GM18507 (cell line): ENCODE measurements at places on chromosomes 5 and 9.

DNA sequence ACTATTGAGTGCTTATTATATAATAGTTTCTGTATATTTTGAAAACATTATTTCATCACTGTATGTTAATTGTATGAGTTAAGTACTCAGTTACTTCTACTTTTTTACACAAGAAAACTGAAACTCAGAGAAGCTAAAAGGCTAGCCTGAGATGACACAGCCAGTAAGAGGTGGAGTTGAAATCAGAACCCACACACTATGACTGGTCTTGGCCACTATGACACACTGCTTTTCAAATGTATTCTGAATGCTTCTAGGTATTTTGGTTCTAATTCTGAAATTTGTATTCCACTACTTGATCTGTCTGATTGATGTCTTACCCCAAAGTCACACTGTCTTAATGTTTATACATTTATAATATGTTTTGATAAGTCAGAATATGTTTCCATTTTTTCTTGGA lies 181.8 kb downstream of the ZDHHC21 start:
- no peak for DNase-seq

DNA sequence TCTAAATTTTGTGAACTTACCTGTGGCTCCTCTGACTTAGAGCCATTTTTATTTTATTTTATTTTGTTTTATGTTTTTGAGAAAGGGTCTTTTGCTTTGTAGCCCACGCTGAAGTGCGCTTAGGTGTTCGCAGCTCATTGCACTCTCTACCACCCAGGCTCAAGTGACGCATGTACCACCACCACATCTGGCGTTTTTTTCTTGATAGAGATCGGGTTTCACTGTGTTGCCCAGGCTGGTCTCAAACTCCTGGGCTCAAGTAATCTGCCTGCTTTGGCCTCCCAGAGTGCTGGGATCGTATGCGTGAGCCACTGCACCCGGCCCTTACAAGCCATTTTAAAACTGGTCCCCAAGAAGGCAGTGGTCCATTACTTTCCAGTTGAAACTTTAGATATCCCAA lies 18.5 kb downstream of the MATR3 start:
- no peak for DNase-seq

GRCh38 chr5:122967625-122968024 lies 68.9 kb downstream of the PPIC start:
- DNase-seq: peak; percentile 17

DNA sequence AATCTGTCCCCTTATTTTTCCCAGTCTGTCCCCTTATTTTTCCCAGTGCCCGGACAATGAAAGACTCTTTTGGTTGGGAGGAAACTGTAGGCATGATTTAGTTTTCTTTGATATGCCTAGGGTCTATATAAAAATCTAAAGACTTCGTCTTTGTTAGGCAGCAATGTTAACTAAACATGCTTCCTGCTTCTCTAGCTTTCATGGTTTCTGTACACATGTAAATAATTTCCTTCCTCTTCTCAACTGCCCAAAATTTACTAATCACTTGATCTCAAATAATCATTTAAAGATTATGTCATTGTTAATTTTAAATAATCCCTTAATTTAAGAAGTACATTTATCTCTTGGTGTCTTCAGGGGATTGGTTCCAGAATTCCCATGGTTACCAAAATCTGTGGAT lies 47.8 kb upstream of the RAPGEF6 start:
- DNase-seq: no peak

DNA sequence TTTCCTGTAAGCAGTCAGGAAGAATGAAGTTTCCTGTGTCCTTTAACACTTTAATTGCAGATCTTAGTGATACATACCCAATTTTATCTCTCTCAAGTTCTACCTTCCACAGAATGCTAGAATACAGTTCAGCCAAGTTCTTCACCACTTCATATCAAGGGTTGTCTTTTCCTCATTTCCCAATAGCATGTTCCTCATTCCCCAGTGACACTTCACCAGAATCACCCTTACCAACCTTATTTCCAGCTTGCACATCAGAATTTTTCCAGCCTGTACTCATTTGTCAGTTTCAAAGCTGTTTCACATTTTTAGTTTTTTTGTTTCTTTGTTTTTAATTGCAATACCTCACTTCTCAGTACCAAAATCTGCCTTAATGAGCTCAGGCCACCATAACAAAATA lies 126.1 kb downstream of the ESM1 start:
- DNase-seq: no peak

GRCh38 chr5:9781890-9782289 lies 151.7 kb upstream of the TAS2R1 start:
- no peak for DNase-seq

- DNase-seq: no peak
These were observed 161.6 kb upstream of the FBXL17 start for GRCh38 chr5:108543486-108543885.

DNA sequence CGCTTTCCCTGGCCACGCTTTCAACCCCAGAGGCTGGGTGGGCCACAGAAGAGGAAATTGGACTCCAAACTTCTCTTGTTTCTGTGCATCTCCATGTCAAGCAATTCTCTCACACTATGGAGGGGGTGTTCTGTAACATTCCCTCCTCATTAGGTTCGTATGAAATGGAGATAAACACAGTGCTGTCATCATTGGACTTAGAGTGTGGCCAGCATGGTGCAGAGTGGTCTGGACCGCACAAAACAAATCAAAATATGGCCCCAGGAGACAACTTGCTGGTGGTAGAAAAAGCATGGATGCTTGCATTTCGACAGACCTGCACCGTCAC lies 655.2 kb downstream of the BNC2 start:
- DNase-seq: no peak

DNA sequence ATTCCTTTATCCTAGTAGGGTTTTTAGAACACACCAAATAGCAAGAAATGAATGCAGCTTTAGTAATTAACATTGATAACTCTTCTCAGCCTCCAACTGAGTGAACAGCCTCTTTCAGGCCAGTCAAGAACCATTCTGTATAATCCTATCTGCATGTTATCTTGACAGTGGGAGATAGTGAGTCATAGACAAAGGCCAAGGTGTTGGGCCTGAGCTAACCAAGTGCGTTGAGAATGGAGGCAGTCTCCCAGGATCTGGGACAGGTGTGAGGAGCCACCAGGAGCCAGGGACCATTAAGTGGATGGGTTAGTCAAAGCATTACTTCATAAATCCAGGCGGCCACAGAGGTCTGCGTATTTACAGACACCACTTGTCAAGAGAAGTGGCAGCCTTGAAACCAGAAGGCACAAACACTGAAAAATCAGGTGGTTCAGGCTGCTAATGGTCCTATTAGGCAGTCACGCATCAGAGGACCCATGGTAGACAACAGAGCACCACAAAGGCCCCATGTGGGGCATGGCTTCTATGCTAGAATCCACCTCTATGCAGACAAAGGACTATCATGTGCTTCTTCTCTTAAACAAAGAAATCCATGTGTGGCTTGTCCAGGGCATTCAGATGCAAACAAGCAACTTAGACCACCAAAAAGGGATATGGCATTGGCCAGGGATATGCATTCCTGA lies 409.7 kb upstream of the PIK3R1 start:
- no peak for DNase-seq

DNA sequence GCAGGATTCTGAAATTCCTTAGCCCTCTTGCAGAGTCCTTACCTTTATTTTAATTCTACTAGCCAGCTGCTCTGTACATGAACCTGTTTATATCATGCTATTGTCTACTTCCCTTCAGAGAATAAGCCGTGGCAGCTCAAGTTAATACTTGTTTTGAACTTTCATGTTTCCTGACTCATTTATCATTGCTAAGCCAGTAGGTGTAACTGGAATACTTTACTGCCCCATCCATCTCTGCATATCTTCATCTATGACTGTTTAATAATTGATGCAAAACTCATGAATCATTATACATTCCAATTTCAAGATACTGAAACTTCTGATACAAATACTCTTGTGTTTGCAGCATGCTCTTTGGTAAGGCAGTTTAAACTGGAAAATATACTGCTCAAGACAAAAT lies 174.7 kb downstream of the PPP2R2B start:
- DNase-seq: no peak

GRCh38 chr5:142828797-142829535 lies 58.8 kb downstream of the ARHGAP26 start:
- no peak for DNase-seq

DNA sequence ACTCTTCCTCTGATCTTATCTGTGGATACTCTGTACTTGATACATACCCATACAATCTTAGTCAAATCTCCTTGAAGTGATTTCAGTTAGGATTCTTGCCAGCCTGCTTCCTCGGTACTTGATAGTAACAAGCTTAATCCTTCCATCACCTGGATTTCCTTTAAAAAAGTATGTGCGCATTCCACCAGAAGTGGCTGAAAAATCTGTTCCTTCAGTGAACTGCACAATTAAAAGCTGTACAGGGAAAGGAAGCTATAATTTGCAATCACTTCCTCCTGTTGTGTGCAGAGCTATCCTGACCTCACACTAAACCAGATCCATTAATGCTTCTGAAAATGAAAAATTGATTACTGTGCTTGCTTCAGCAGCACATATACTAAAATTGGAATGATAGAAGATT lies 47.3 kb downstream of the PWWP2A start:
- DNase-seq: no peak

- no peak for DNase-seq
These were observed 440.4 kb downstream of the HINT1 start for GRCh38 chr5:130724658-130725057.

DNA sequence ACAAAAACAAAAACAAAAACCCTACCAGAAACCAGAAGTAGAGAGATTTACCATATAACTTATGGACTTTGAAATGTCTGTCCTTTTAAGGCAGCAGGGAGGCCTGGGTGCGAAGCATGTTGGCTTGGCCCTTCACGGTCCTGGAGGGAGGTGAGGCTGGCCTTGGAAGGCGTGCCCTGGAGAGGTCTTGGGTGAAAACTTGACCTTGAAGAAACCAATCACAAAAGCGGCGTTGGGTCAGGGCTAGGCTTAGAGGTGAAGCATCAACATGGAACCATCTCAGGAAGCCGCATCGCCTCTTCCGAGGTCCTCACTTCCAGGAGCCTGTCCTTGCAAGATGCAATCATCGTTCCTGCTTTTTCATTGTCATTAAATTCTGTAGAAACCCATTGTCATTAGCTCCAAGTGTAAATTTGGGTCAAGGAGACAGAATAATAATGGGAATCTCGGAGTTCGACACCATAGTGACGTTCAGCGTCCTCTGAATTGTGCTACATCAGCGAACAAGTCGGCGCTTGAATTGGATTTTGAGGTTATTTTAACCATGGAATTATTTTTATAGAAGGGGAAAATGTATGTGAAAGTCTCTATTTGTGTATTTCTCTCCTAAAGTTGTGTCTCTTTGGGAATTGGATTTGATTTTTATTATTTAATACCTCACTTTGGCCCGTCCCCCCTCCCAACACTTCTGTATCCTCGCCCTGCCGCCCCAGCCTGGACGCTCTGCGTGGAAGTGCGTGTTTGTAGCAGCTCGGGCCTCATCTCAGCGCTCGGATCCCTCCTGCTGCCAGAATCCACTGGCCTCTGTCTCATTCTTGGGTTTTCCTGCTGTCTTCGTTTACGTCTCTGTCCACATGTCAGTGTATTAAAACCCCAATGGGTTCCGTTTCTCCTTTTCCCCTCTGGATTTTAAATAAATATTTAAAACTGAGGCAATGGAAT lies 11.1 kb upstream of the ORM1 start:
- no peak for DNase-seq

DNA sequence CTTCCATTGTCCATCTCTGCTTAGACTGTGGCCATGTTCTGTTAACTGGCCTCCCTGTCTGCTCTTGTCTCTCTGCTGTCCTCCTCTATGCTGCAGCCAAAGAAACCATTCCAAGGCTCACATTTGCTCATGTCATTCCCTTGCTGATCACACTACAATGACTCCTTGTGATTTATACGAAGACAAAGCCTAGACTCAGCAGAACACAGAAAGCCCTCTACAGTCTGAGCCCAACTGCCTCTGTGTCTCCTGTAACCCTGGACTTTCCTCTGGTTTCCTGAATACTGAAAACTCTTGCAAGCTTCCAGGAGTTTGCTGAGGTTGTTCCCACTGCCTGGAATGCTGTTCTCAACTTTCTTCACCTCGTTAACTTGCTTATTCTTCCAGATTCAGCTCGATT lies 191.8 kb downstream of the TMEM38B start:
- no peak for DNase-seq

- no peak for DNase-seq
These were observed 801.5 kb upstream of the DMAC1 start for GRCh38 chr9:8600914-8601680.

GRCh38 chr5:132677191-132677590 lies 3.4 kb downstream of the IL4 start:
- no peak for DNase-seq

- DNase-seq: no peak
These were observed 50.4 kb downstream of the PIK3R1 start for GRCh38 chr5:68265822-68266395.

DNA sequence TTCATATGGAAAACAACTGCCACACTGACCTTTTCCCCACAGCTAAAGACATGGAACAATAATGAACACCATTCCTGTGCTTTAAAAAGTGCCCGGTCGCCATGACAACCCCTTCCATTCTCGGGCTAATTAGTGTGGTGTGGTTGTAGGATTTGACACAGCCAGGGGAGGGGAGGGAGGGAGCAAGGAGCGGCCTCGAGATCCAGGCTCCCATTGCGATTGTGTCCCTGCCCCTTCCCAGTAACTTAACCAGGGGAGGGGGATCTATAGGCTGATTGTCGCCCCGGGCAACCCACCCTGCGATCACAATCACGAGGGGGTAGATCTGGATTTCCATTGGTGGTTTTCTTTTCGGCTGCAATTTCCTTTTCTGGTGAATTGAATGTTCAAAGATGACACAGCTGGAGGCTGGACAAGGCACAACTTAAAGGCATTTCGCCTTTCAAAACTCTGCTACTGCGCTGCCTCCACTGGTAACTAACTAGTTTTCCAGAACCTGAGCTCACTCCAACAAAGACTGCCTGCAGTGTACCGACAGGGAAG lies 96.7 kb upstream of the RETREG1 start:
- no peak for DNase-seq

DNA sequence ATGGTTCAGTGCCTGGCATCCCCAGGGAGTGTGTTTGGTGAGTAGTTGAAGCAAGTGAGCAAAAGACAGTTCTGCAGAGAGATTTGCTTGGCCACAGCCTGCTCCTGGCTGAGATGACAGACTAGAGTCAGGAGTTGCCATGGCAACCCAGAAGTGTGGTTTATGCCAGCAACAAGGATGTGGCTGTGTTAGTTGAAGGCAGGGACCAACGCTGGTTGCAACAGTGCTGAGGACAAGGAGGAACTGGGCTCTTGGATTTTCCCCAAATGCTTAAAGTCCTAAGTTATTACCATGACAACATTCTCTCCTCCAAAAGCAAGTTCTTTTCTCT lies 2.7 kb downstream of the NXNL2 start:
- no peak for DNase-seq

- DNase-seq: no peak
These were observed 29.3 kb upstream of the RPS23 start for GRCh38 chr5:82307451-82307850.

DNA sequence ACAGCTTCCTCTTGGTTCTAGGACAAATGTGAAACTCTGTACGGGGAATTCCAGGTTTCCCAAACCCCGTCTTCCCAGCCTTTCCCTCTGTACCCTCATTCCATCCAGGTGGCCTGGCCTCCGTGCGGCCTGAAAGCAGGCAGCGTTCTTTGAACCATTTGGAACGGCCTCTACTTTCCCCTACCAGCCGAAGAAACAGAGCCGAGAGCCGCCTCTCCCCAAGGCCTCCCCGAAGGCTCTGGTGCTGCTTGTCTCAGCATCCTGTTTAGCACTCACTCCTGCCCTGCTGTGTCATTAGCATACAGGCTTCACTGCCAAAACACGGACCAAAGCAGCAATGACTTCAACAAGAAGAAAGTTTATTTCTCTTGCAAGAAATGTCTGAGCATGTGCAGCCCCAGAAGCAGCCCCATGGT lies 137.7 kb downstream of the HSD17B3 start:
- no peak for DNase-seq
